ENCODE measurements at places on chromosomes 16 and 17. TPM values are rescaled to one million over a fixed set of nuclear protein-coding genes. Genes with fewer than 3 reads are reported as not detected.

Gene NPIPA7
- 7.9 TPM for total RNA-seq

Gene ZPBP2
- not detected for total RNA-seq

Gene CAMKK1
- 8.0 TPM for total RNA-seq

Gene AXIN2
- total RNA-seq, result 3.7 TPM

Gene FBXO47
- total RNA-seq, result not detected

Gene SDK2
- total RNA-seq, result 38.5 TPM

Gene CCL8
- not detected for total RNA-seq

Gene CCL3
- not detected for total RNA-seq

Gene GP2
- not detected for total RNA-seq

- no peak for DNase-seq
Observed at GRCh38 chr16:19179546-19180490, 11.8 kb downstream of the SYT17 start.

GRCh38 chr16:57166451-57166850, 19.4 kb downstream of the PSME3IP1 start:
- no peak for DNase-seq

- DNase-seq, result no peak
Observed at GRCh38 chr16:28839899-28840298, 6.2 kb downstream of the TUFM start.

- peak; percentile 80 for DNase-seq
Observed at GRCh38 chr17:79946352-79947231, 89.1 kb downstream of the TBC1D16 start.

DNA sequence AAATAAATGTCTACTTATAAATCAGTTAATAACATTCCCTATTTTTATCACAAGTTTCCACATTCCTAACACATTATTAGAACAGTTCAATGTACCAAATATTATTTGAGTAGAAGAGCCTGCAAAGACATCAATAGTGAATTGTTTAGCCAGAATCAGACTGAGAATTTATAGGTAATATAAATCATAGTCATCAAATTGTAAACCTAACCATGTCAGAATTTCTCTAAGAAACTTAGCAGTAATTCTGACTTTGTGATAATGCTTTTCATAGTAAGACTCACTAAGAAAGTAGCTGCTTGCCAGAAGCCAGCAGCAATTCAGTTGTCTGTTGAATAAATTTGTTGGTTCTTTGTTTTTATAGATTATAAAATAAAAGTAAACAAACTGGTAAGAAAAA, 111.3 kb downstream of the USP32 start:
- no peak for DNase-seq

DNA sequence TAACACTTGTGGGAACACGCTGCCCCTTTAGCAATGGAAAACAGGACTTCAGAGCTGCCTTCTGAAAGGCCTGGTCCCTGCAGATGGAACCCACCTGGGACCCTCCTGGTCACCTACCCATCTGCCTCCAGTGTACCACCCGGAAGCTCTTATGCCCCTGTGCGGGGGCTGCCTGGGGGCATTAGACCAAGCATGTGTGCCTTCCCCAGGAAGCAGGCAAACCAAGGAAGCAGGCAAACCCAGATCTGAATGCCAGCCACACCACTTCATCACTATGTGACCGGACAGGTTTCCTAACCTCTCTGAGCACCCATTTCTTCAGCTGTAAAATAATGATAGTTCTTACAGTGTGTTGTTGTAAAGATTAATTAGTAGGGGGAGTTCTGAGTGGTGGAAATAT, 20.8 kb upstream of the LRRC37A3 start:
- DNase-seq, result no peak

GRCh38 chr17:73485130-73485529, 159.1 kb downstream of the SDK2 start:
- no peak for DNase-seq

- DNase-seq, result peak; percentile 86
Observed at GRCh38 chr17:79777894-79778503, at the start of gene CBX2. TSS of gene CBX2 (plus strand) at chr17:79778148. CDS start at chr17:79778236, 88 bp downstream.

GRCh38 chr16:83307594-83307992, 500.2 kb upstream of the HSBP1 start:
- no peak for DNase-seq

- DNase-seq, result peak; percentile 62
Observed at GRCh38 chr17:17377071-17377967, 74.1 kb downstream of the NT5M start.

DNA sequence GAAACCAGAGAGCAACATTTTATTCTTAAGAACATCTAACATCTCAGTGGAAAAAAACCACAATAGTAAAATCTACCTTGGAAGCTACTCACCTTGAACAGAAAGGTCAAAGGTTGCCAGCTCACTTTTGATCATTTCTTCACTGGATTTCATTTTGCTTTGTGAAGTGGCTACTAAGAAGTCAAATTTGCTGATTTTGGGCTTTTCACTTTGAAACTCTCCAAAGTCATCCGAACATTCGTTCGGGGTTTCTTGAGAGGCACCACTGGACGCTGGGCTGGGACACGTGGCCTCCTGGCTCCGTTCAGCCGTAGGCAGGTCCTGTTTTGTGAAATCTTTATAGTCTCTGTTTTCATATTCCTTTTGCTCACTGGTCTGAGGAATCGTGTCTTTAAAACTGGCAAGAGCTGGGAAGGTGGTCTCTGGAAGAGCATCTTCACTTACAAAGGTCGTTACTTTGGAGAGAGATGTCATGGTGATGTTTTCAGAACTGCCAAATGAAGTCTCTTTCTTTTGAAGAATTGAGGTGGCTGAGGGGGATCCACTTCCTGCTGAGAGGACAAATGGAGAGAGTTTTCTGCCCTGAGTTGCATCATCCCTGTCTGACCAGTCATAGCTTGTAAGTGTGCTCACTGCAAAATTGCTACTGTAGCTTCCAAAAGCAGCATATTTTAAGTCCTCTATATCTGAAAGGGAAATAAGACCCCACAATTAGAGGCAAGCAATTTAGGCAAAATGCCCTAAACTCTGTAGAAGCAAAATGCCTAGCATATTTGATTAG, 52.4 kb downstream of the DUSP14 start:
- no peak for DNase-seq

DNA sequence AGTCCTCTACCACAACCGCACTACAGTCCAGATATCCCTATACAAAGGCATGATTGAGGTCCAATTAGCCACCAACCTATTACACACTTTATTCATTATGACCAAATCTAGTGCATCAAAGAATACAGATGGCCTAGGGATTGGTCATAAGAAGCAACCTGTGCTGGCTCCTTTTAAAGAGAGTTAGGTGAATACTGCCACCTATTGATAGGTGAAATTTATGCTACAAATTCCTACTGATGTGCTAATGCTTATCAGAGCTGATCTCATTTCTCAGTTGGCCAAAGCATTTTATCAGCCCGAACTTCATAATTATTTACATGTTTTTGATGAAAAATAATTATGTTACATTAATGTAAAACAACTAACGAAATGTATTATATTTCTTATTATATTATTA, 166.3 kb downstream of the ANKFN1 start:
- DNase-seq, result no peak

DNA sequence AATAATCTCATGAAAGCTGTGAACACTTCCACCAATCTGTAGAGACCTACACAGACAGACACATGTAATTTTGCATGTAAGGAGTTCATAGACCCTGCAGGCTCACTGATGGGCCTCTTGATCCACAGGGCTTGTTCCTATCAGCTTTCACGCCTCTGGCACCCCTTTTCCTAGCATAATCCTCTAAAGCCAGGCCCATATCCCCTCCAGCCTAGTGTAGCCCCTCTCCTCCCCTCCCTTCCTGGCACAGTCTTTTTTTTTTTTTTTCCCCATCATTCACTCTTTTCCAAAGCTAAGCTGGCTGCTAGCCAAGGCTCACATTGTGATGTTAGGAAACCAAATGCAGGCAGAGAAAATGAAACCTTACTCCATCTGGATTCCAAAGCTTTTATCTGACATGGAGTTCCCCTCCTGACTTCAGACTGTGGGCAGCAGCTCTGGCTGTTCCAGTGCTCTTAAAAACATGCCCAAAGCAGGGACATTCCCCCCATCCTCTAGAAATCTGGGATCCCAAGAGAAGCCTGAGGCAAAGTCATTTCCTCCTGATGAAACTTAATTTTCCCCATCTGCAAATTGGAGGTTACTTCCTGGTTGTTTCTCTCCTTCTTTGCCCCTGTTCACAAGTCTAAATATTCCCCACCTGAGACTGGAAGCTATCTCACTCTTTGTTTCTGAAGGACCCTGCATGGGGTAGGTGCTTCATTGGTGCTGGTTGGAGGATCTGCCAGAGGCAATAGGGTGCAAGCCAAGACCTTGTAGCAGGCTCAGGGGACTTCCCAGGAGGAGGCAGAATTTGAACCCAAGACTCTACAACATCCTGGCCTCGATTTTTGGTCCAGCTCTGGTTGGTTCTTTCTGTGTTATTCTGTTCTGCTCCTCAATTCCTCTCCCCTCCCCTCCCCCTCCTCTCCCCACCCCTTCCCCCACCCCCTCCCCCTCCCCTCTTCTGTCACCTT, 9.9 kb upstream of the CCL5 start:
- DNase-seq, result no peak

Measured in chondrocyte (in vitro differentiated cells).